DMS79 (cell line): ENCODE measurements at places on chromosomes 1 and 21.

DNA sequence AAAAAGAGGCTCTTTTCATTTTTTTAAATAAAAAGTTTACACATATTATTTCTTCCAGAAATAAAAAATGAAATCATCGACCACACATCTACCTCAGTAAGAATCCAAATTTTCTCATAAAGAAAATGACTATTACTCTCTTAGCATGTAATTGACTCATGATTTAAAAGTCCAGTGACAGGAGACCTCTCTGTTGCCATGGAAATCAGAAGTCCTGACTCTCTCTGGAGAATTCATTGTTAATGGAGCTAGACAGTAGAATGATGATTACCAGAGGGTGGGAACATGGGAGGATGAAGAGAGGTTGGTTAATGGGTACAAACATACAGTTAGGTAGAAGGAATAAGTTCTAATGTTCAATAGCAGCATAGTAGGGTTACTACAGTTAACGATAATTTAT, 5.0 kb upstream of the CLCA4 start:
- DNase-seq: no peak

DNA sequence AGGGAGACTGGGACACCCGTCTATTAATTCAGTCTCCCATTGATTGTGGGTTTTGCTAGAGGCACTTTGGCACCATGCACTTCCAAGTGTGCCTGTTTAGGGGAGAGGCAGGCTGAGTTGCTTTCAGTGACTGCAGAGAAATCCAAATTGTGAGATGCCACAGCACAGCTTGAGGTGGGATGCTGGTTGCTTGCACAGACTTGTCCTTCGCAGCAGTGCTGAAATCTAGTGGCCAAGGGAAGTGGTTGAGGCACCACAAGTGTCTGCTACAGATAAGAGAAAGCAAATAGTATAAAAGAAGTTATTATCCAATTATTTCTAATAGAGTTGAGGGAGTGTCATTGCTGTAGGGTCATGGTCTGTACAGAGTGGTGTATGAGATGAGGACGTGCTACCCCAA, 40.0 kb upstream of the APP start:
- DNase-seq: no peak

- no peak for DNase-seq
These were observed 25.1 kb upstream of the LSS start for GRCh38 chr21:46253610-46254124.

DNA sequence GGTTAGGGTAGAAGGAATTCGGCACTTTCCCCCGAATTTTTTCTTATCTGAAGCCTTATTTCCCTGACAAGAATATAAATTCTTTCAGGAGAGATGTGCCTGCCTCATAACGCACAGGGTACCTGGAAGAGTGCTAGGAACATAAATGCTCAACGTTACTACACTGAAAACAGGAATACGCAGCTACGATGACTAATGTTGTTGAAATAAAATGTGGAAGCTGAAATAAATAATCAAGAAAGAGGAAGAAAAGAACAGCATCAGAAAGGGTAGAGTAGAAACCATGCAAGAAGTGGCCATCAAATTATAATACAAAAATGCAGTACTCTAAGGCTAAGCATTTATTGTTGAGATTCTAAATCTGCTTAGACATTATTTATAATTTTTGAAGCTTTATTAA, 33.9 kb downstream of the SLC66A1 start:
- no peak for DNase-seq

DNA sequence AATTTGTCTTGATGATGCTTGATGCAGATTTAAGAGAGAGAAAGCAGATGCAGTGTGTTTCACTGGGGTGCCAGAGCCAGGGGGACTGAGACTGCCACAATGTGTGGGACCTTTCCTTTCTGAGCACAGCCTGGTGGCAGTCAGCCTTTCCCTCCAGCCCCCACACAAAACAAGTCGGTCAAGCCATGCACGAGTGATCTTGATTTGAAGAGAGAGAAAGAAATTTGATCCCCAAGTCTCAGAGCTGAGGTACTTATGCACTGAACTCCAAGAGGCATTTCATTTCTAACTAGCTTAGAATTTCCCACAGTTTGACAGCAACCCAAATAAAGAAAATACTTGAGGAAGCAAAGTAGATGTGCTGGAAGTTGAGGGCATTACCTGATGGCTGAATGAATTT, 193.8 kb downstream of the ST6GALNAC3 start:
- DNase-seq: peak; percentile 74

DNA sequence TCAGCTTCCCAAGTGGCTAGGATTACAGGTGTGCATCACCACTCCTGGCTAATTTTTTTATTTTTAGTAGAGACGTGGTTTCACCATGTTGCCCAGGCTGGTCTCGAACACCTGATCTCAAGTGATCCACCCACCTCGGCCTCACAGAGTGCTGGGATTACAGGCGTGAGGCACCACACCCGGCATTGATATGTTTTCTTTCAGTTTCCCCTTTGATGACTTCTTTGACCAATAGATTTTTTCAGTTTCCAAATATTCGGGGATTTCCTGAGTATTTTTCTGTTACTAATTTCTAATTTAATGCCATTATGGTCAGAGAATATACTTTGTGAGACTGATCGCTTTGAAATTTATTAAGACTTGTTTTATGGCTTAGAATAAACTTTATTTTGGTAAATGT, 406.1 kb downstream of the RYR2 start:
- no peak for DNase-seq

- DNase-seq: no peak
These were observed 78.4 kb upstream of the ERRFI1 start for GRCh38 chr1:8104278-8105236.

DNA sequence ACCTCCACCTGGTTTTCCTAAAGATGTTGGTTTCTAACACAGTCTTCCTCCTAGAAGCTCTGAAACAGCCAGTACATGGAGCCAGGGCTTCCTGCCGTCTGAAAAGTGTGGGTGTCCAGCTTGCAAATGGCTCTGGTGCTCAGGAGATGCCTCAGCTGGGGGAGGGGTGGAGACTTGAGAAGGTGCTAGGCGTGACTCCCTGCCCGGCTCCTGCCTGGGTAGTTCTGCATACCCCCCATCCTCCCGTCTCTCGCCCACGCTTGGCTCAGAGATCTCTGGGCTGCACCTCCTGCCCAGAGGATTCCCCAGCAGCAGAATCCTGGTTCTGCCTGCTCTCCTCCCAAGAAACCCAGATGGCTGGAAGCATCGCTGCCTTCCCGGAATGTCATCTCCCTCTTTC, 16.9 kb downstream of the STUM start:
- no peak for DNase-seq

GRCh38 chr1:156401041-156401574, 32.1 kb downstream of the RHBG start:
- no peak for DNase-seq

DNA sequence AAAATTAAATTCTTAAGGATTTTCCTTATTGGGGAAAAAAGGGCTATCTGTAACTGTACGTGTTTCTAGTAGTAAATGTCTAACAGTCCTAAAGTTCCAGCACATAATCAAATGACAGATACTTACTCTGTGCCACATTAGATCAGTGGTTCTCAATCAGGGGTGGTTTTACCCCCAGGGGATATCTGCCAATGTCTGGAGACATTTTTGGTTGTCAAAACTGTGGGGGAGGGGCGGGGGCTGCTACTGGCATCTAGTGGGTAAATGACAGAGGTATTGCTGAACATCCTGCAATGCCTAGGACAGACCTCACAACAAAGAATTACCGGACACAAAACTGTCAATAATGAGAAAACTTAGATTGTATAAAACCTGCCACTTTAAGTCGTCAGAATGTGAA, 33.4 kb upstream of the PTPRC start:
- DNase-seq: no peak

DNA sequence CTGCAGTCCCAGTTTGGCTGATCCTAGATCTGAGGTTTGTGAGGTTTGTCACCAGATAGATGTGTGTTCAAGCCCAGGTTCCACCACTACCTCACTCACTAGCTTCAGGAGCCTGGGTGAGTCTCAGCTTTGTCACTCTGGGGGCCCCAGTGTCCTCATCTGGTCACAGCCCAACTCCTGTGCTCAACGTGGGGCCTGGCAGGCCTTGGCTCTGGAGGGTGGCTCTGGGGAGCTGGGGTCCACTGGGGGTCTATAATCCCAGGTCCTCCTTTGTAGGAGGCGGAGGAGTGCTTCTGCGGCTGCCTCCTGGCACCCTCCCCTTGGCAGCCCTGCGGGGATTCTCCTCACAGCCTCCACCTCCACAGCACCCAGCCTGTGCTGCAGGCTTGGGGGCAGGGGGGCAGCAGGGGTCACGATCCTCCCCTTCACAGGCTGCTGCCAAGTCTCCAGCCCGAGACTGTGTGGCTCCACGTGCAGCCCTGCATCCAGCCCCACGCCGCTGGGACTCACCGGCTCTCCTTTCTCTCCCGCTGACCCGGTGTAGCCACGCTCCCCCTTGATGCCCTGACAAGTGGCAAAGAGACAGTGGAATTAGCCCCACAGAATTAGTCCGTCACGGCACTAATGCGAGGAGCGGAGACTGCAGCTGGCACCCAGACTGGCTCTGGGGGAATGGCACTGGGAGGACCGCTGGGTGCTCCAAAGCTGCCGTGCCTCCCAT, 22.5 kb upstream of the PEF1 start:
- DNase-seq: no peak

DNA sequence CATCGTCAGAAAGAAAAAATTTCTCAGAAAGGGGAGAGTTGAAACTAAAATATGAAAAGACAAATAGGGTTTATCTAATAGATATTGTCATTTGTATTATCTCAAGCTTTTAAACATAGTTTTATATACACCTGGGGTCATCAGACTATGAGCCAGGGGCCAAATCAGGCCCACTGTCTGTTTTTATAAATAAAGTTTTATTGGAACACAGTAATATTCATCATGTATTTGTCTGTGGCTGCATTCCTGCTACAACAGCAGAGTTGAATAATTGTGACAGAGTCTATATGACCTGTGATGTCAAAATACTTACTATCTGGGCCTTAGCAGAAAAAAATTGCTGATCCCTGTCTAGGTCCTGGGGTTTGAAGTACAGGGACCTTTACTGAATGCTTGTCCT, 120.5 kb upstream of the RUNX1 start:
- no peak for DNase-seq

DNA sequence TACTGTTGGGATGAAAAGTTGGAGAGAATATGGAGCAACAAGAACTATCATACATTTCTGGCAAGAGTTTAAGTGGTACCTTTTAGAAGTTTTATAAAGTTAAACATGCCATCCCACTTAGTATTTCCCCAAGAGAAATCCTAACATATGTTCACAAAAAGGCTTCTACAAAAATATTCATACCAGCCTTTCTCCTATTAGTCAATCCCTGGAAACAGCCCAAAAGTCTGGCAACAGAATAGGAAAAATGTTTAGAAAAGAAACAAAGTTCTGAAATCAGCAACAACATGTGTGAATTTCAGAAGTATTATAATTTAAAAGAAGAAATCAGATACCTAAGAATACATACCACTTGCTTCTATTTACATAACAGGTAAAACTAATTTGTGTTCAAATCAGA, 271.0 kb downstream of the DSCAM start:
- DNase-seq: no peak

- no peak for DNase-seq
These were observed 41.2 kb upstream of the ZC3H12A start for GRCh38 chr1:37433171-37433570.

GRCh38 chr21:27838573-27838972, 871.7 kb upstream of the ADAMTS5 start:
- no peak for DNase-seq

- DNase-seq: no peak
These were observed 21.9 kb downstream of the LAMC1 start for GRCh38 chr1:183044893-183045649.

GRCh38 chr1:67753776-67754525, 69.0 kb downstream of the GADD45A start:
- DNase-seq: no peak

GRCh38 chr21:24671901-24672300, 935.4 kb downstream of the MRPL39 start:
- no peak for DNase-seq

- DNase-seq: peak; percentile 68
These were observed 17.6 kb downstream of the CLCA2 start for GRCh38 chr1:86441581-86441980.

GRCh38 chr1:168297019-168297730, 16.5 kb downstream of the TBX19 start:
- no peak for DNase-seq

DNA sequence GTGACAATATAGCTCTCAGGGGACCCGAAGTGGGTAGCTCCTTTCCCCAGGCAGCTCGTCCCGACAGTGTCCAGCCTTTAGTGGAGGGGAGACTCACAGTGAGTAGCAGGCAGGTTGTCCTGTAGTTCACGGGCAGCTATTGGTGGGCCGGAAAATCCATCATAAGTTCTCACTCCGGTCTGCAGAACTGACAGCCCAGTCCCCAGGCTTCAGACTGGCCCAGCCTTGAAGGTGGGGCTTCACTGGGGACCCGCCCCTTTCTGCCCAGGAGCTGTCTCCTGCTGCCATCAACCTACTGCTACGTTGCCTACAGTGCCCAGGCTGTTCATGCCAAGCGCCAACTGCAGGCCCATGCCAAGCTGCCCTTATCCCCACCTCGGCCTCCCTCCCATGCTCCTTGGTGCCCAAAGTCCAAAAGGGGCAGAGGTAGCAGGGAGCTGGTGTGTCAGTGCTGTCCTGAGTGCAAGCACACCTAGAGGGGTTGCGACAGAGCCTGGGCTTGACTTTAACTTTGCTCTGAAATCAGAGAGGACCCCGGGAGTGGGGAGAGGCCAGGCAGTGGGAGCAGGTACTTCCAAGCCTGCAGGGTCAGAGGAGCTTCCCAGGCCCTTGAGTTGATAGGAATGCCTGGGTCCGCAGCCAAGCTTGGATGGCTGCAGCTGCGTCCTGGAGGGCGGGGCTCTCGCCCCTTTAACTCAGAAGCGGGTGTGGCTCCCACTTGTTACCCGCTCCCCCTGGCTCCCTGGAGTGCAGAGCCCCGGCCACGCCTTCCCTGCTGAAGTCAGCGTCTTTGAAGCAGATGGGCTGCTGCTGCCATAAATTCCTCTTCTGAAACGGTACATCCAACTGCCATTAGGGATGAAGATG, 1144.3 kb upstream of the NCAM2 start:
- no peak for DNase-seq

DNA sequence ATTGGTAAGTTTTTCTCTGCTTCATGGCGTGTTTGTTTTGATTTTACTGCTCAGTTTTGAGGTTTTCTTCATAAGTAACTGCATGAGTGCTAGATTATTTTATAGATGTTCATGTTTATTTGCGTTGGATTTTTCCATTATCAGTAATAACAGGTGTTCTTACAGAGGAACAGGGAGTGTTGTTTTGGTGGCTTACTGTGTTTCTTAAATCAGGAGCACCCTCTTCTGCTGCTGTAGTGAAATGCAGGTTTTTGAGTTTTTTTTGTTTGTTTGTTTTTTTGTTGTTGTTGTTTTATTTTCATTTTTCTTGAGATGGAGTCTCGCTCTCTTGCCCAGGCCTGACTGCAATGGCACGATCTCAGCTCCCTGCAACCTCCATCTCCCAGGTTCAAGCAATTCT, 32.6 kb downstream of the CTBS start:
- DNase-seq: no peak

- DNase-seq: no peak
These were observed 115.7 kb upstream of the IPO9 start for GRCh38 chr1:201713086-201713810.

GRCh38 chr1:218482683-218483082, 137.5 kb downstream of the TGFB2 start:
- DNase-seq: no peak

GRCh38 chr1:81307786-81308185, 492.9 kb upstream of the ADGRL2 start:
- DNase-seq: no peak
